ENCODE measurements at places on chromosomes 7 and 10.

GRCh38 chr7:140440593-140440992 lies 36.7 kb downstream of the RAB19 start:
- no peaks in the 10 kb centered on the region for H3K36me3 ChIP-seq
- no peak for DNase-seq

- no peaks in the 10 kb centered on the region for H3K4me1 ChIP-seq
- H3K4me3 ChIP-seq: no peak overlapping the region
- H3K36me3 ChIP-seq: no peaks in the 10 kb centered on the region
- H3K27me3 ChIP-seq: no peaks in the 10 kb centered on the region
Measured at GRCh38 chr10:118967160-118967559, 62.4 kb upstream of the NANOS1 start.

GRCh38 chr10:79298403-79299244 lies 48.6 kb upstream of the PPIF start:
- H3K27ac ChIP-seq: no peak overlapping the region
- no peaks in the 10 kb centered on the region for H3K27me3 ChIP-seq
- H3K4me3 ChIP-seq: no peak overlapping the region
- H3K4me1 ChIP-seq: no peaks in the 10 kb centered on the region
- peaks cover 5% of the 10 kb centered on the region for H3K36me3 ChIP-seq
- DNase-seq: peak; percentile 29

DNA sequence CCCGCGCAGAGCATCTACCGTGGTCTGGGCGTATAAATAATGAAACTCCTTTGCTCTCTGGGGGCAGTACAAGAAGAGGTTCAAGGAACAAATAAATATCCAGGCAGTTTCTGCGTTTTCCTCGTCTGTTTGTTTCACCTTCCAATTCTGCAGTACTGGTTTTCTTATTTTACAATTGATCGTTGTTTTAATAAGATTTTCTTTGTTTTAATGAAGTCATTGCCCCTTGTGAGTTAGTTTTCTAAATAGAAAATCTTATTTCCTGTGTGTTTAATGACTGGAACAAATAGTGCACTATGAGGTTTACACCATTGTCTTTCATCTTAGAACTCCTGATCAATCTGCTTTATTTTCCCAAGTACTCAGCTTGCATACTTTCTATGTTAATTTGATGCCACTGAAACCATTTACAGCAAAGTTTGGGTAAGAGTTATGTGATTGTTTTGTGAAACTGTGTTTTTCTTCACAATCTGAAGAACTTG lies 1.2 kb downstream of the PLEKHA1 start:
- H3K36me3 ChIP-seq: no peaks in the 10 kb centered on the region
- DNase-seq: no peak
- no peaks in the 10 kb centered on the region for H3K27me3 ChIP-seq

GRCh38 chr7:23004247-23004520 lies 9.7 kb downstream of the HYCC1 start:
- no peaks in the 10 kb centered on the region for H3K27me3 ChIP-seq
- H3K27ac ChIP-seq: no peak overlapping the region
- no peak for DNase-seq
- H3K4me3 ChIP-seq: no peak overlapping the region
- H3K36me3 ChIP-seq: no peaks in the 10 kb centered on the region
- H3K4me1 ChIP-seq: no peaks in the 10 kb centered on the region

GRCh38 chr10:119448628-119449584 lies 93.6 kb downstream of the RGS10 start:
- peaks cover 88% of the 10 kb centered on the region for H3K36me3 ChIP-seq
- no peak overlapping the region for H3K27ac ChIP-seq
- no peaks in the 10 kb centered on the region for H3K4me1 ChIP-seq
- no peak overlapping the region for H3K4me3 ChIP-seq
- no peaks in the 10 kb centered on the region for H3K27me3 ChIP-seq
